MCF 10A (cell line): ENCODE measurements at places on chromosomes 1 and 21. TPM values are rescaled to one million over a fixed set of nuclear protein-coding genes. Genes with fewer than 3 reads are reported as not detected.

Gene CHD5
- 0.07 and 0.17 TPM in 2 replicates for total RNA-seq

Gene PTPRC
- not detected in 2 replicates for total RNA-seq

Gene OR14A2
- not detected in 2 replicates for total RNA-seq

Gene MRPL39
- 29.2 and 37.1 TPM in 2 replicates for total RNA-seq

Gene S100A7
- total RNA-seq, result not detected in 2 replicates

Gene SLAMF9
- not detected in 2 replicates for total RNA-seq

Gene FCGR2B
- not detected in 2 replicates for total RNA-seq
